ENCODE measurements at places on chromosomes 5 and 9.

DNA sequence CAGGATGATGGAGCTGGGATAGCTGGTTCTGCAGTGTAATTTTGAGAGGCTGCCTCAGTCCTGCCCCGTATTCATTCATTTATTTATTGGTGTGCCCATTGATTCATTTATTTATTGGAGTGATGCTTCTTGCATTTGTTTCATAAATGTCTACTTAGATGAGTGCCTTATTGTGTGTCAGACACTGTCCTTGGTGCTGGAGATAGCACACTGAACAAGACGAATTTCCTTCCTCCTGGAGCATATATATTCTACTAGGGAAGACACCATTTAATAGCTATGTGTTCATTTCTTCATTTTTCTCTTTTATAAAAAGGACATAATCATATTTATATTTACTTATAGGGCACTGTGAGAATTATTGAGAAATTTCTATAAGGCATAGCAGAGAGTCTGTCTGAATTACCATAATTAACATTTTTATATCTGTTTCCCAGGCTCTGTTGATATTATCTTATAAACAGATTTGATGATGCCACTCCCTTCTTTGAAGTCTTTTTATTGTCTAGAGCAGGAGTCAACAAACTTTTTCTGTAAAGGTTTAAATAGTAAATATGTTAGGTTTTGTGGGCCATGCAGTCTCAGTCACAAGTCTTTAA, 433.9 kb upstream of the ZNF608 start:
- DNase-seq, result no peak

- no peak for DNase-seq
These were observed 391.7 kb downstream of the ACTL7B start for GRCh38 chr9:108463932-108464606.

DNA sequence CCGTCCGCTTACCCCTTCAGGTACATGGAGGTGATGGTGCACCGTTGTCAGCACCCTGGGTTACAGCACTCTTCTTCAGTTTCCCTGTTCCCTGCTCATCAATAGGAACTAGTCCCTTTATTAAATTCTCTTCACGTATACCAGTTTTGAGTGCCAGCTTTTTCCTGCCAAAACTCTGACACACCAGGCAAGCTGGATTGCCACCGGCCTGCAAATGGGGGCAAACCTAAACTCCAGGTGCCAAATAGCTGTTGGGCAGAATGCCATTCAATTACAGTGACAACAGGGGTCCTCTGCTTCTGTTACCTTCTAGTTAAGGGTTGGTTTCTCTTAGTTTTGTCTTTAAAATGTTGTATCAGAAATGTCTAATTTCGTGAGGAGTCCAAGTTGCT, 400.4 kb downstream of the OSTF1 start:
- no peak for DNase-seq

DNA sequence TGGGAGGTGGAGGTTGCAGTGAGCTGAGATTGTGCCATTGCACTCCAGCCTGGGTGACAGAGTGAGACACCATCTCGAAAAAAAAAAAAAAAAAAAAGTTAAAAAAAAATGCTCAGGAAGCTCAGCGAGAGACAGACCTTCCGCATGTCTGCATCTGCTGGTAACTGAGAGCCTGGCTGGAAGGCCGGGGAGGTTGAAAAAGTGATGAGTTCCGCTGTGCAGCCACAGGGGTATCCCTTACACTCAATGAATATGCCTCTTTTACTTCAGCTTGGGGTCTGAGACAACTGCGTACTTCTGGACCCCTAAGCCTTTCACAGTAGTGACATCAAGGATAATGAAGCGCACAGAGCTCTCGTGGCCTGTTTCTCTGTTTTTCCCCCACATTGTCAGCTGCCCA, 179.9 kb upstream of the KLF4 start:
- DNase-seq, result no peak

DNA sequence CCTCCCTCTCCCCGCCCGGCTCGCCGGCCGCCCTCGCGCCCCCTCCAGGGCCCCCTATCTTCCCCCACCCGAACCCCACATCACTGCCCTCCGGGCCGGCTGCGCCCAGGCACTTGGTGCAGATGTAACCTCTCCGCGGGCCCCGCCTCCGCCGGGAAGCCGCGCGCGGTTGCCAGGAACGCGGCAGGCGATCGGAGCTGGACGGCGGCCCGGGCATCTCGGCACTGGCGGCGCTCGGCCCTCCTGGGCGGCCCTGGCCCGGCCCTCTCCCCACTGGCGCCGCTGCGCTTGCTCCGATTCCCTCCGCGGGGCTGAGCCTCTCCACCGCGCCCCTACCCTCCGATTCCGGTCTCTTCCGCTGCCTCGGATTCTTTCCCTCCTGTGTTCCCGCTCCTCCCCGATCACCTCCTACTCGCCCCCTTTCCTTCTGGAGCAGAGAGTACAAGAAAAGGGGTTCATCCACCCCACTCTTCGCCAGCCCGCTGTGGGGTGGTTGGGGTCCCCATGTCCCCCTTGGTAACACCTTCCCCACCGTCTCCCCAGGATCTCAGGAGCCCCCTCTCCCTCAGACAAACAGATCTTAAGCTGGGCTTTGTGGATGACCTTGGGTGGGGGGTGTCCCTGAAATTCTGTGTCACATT, 70.6 kb downstream of the C9orf50 start:
- DNase-seq, result no peak

GRCh38 chr5:178450121-178451028, 139.8 kb downstream of the COL23A1 start:
- DNase-seq, result no peak

DNA sequence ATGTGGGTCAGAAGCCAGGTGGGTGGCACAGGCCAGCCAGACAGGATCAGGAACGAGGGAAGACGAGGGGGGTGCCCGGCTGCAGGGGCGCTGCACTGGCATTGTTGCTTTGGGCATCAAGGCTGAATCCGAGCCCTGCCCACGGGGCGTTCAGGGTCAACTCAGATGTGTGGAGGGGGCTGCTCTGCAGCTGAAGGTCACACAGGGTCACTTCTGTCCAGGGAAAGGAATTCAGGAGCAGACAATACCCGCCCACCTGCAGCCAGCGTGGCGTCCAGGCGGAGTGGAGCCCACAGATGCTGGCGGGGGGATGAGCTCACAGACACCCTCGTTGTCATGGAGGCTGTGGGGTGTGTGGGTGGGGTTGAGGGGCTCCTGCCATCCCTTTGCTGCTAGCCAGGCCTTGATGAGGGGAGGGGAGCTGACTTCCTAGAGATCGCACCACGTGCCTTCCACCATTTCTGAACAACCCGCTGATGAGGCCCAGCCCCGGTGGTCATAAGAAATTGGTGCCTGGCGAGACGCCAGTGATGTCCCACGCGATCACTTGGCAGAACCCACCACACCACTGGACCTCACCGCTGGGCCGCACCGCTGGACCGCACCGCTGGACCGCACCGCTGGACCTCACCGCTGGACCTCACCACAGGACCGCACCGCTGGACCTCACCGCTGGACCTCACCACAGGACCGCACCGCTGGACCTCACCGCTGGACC, 31.2 kb downstream of the MRPL36 start:
- no peak for DNase-seq

GRCh38 chr9:72753266-72753893, 199.5 kb downstream of the ALDH1A1 start:
- DNase-seq, result no peak

- no peak for DNase-seq
These were observed 57.6 kb downstream of the DPYSL3 start for GRCh38 chr5:147452165-147452811.

DNA sequence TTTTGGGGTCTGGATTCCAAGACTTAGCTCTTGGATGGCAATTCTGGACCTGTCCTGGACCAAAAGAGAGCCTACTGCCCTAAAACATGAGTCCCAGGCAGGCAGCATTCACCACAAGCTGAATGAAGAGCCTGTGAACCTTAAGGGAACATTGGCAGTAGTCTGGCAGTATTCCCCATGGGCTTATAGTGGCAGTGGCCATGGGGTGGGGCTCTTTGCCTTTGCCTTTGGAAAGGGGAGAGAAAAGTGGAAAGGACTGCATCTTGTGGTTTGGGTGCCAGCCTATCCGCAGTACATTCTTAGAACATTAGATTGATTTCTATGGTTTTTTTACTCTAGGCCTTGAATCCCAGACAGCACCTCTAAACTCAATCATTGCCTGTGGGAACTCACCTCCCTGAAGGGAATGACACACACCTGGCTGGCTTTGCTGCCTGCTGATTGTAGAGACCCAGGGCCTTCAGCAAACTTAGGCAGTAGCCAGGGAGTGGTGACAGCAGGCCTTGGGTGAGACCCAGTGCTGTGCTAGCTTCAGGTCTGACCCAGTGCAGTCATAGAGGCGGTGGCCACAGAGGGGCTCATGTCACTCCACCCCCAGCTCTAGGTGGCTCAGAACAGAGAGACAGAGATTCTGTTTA, 216.3 kb downstream of the CETN3 start:
- DNase-seq, result no peak

DNA sequence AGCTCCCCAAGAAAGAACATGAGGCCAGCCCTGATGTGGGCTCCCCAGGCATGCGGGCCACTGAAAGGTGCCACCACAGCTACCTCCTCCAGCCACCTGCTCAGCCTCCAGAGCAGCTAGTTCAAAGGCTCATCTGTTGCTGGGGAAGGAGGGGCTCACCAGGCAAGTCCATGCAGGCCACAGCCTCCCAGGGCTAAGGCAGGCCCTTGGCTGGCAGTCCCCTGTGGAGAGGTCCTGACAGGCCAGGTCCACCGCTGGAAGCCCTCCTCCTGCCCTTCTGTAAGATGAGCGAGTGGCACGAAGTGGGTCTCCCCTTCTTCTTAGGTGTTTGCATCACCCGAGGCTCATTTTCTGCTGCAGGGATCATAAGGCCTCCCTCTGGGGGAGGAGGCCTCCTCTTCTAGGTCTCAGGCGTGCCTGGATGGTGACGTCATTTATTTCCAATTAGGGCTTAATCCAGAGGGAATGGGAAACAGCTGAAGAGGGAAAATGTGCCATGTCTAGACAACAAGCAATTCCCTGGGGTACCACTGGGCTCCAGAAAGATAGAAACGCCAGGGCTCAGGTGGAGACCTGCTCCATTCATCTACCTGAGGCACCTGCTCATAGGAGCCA, 91.6 kb downstream of the CFAP90 start:
- DNase-seq, result no peak

DNA sequence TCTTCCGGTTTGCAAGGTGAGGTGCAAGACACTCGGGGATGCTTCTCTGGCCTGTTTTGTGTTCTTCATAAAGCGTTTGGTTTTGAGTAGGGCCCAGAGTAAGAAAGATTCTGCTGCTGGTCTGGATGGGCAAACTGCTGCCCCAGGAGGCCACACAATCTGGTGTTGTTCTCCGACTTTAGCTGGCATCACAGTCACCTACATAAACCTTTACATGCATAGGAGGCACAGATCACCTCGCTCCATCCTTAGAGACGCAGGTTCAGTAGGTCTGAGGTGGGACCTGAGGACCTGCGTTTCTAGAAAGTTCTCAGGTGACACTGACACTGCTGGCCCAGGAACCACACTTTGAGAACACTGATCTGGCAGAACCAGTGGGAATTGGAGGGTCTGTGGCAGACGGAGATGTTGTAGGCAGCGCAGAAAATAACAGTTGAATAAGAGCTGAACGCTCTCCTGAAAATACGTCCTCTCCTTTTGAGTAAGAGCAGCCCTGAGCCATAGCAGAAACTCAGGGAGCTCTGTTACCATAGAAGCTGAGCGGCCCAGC, 3.9 kb upstream of the SLC6A3 start:
- no peak for DNase-seq

DNA sequence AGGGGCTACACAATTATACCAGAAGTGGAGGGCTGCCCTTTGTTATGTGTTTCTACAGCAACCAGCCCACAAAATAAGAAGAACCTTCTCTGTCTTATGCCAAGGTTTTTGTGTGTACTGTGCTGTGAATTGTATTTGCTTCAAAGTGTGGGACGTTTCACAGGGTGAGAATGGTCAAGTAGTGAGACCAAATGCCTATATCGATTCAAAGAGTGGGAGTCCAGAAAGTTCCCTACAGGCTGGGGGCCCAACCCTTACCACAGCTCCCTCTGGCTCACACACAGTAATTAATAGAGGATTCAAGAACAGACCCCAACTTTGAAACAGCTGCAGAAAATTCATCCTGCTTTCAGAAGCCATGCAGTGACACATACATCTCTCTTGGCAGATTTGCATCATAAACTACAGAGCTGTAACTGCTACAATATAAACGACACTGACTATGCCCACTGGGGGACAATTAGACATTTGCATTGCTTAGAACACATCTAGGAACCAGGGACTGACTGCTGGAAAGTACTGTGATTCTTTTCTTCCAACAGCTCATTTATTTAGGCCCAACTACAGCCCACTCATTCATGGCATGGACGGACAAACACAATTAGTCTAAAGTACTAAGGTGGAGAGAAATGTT, 12.8 kb downstream of the ENC1 start:
- DNase-seq, result no peak

DNA sequence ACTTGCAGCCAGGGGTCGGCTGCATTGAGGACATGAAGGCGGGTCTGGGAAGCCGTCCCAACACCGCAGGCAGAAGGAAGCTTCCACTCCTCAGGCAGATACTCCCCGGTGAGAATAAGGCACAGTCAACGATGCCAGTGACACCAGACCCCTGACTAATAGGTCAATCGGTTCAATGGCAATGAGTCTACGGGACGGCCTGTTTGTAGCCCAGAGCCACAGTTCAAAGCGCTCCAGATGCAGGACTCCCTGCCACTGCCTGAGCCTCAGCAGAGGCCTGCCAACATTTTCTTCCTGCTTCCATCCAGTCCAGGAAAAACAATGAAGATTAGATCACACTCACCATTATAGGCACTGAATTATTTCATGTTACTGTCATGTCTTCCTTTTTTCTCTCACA, 84.5 kb upstream of the SIMC1 start:
- no peak for DNase-seq

GRCh38 chr5:151647320-151647861, 39.3 kb downstream of the SPARC start:
- DNase-seq, result no peak

DNA sequence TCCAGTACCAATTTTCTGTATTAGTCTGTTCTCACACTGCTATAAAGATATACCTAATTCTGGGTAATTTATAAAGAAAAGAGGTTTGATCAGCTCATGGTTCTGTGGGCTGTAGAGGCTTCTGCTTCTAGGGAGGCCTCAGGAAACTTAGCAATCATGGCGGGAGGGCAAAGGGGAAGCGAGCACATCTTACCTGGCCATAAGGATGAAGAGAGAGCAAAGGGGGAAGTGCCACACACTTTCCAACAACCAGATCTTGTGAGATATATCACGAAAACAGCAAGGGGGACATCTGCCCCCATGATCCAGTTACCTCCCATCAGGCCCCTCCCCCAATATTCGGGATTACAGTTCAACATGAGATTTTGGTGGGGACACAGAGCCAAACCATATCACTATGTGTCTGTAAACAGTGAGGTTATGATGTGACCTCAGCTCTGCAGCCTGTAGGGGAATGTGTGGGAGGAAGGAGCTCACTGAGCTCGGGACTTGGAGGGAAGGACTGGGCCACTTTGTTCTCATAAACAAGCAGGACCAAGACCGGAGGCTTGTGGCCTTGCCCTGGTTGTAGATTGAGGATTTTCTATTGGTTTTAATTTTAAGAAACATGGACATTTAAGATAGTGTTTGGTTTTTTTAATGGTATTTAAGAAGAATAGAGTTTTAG, 85.2 kb downstream of the EHMT1 start:
- DNase-seq, result no peak

Measured in stimulated activated CD4-positive, alpha-beta T cell treated with anti-CD3 and anti-CD28 coated beads, Interleukin-12 subunit alpha, Interleukin-12 subunit beta, amount 100 ng/mL, for 24 hours (primary cell).